Activated CD4-positive, alpha-beta T cell treated with anti-CD3 and anti-CD28 coated beads for 36 hours (primary cell): ENCODE measurements at places on chromosomes 6 and 20. TPM values are rescaled to one million over a fixed set of nuclear protein-coding genes. Genes with fewer than 3 reads are reported as not detected.

- no peaks in the 10 kb centered on the region for H3K36me3 ChIP-seq
- no peak overlapping the region for H3K4me3 ChIP-seq
- peaks cover 6% of the 10 kb centered on the region for H3K27me3 ChIP-seq
- H3K27ac ChIP-seq, result no peak overlapping the region
Observed at GRCh38 chr20:59269411-59270025, 30.9 kb upstream of the EDN3 start.

DNA sequence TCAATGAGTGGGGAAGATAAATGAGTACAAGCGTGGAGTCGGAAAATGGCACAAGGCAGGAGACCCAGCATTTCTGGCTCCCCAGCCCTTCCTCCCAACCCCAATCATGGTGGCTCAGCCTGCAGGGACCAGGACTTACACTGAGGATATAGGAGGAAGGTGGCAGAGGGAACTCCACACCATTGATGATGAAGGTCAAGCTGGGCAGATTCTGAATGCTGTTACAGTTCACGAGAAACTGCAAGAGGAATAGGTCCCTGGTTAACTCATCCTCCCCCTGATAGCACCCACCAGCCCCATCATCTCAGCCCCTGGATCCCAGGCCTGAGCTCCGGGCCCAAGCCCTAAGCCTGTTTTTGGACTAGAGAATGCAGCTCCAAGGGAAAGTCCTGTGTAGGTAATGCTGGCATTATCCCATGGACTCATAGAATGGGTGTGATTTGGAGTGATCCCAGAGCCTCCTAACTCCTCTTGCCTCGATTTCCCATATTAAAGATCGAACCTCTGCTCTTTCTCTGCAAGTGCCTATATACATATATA lies 2.3 kb upstream of the TFEB start:
- no peak for DNase-seq
- H3K27ac ChIP-seq, result no peak overlapping the region
- no peaks in the 10 kb centered on the region for H3K36me3 ChIP-seq
- peaks cover 16% of the 10 kb centered on the region for H3K4me1 ChIP-seq
- no peaks in the 10 kb centered on the region for H3K27me3 ChIP-seq

DNA sequence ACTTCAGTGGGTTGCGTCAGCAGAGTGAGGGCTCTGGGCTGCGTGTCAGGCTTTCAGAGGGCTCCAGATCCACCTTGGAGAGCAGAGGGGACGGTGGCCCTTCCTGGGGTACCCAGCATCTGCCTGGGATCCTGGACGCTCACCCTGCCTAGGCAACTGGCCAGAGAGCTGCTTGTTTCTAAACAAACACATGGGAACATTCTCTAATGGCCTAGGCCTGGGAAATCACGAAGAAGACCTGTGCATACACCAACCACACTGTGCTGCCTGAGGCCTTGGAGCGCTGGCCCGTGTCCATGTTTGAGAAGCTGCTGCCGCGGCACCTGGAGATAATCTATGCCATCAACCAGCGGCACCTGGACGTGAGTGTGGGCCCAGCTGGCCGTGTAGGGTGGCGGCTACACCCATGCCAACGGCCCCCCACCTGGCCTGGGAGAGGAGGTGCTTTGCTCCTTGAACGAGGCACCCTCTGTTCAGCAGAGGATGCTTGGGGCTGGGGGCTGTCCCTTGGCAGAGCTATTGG lies 32.2 kb downstream of the PYGB start:
- H3K27me3 ChIP-seq, result no peaks in the 10 kb centered on the region
- peaks cover 14% of the 10 kb centered on the region for H3K36me3 ChIP-seq
- no peak overlapping the region for H3K27ac ChIP-seq
- H3K4me3 ChIP-seq, result no peak overlapping the region
- no peaks in the 10 kb centered on the region for H3K4me1 ChIP-seq

- peaks cover 15% of the 10 kb centered on the region for H3K4me1 ChIP-seq
- DNase-seq, result peak; percentile 69
- no peaks in the 10 kb centered on the region for H3K27me3 ChIP-seq
- peak overlapping the region; percentile 78 for H3K27ac ChIP-seq
- peak overlapping the region; percentile 83 for H3K4me3 ChIP-seq
Observed at GRCh38 chr20:33444797-33445560, 1.4 kb upstream of the SNTA1 start.

- DNase-seq, result no peak
- H3K27ac ChIP-seq, result no peak overlapping the region
- H3K27me3 ChIP-seq, result no peaks in the 10 kb centered on the region
- no peaks in the 10 kb centered on the region for H3K4me1 ChIP-seq
- no peaks in the 10 kb centered on the region for H3K36me3 ChIP-seq
Observed at GRCh38 chr6:165762876-165763275, 99.8 kb upstream of the PDE10A start.

DNA sequence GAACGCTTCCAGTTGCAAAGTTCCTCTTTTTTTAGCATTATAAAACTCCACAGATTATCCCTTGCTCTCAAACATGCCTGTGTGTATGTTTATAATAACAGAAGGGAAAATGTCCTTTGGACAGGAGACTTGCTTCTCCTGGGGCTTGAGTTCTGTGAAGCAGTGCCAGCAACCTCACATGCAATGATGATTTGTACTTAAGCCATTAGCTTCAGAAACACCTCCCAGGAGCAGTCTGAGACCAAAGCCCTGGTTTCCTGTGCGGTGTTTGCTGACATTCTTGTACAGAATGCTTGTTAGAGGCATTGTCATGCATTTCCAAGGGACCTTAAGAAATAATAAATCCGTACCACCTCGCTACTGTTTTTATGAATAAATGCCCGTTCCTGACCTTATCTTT lies 752.8 kb downstream of the CBLN4 start:
- no peaks in the 10 kb centered on the region for H3K36me3 ChIP-seq
- H3K4me3 ChIP-seq, result no peak overlapping the region
- no peaks in the 10 kb centered on the region for H3K4me1 ChIP-seq
- no peaks in the 10 kb centered on the region for H3K27me3 ChIP-seq
- no peak for DNase-seq

Gene EYS
- total RNA-seq, result not detected

Gene ZFP57
- total RNA-seq, result not detected

Gene LPA
- total RNA-seq, result not detected
